CD8-positive, alpha-beta T cell (primary cell): ENCODE measurements at places on chromosomes 1 and 21.

- DNase-seq, result no peak
These were observed 971 bp upstream of the GNG4 start for GRCh38 chr1:235650341-235651169.

- DNase-seq, result no peak
These were observed 85.8 kb downstream of the ADARB1 start for GRCh38 chr21:45160198-45160597.

- DNase-seq, result no peak
These were observed 28.2 kb downstream of the NAV1 start for GRCh38 chr1:201566933-201567801.

GRCh38 chr1:46599059-46599970, 4.8 kb downstream of the MKNK1 start:
- no peak for DNase-seq

DNA sequence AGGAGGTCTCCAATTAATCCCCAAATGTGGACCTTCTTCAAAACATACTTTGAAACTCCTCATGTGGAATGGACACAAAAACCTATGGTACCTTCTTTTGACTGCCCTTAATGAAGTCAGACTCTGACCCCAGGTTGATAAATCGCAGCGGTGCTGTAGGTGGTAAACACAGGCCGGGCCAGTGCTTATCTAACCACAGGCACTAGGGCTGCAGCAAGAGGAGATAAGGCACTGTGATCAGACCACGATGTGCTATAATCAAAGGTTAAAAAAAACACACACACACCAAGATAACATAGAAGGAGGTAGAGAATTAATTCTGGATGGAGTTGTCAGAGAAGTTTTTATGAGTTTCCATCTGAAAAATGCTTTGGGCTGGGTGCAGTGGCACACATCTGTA, 52.3 kb upstream of the SIPA1L2 start:
- no peak for DNase-seq

GRCh38 chr1:57839526-57839925, 415.7 kb upstream of the DAB1 start:
- no peak for DNase-seq
